ENCODE measurements at places on chromosomes 7 and 10.

DNA sequence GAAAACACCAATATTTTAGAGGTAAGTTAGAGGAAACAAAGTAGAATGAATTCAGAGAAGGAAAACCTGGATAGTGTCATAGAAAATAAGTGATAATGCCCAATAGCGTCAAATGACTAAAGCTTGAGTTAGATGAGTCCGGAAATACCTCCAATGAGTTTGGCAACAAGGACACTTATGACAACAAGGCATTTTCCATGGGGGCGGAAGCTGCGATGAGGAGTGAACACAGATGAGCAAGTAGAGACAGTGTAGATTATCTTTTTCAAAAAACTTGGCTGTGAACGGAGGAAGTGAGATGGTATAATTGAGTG lies 383 bp upstream of the R3HCC1L start:
- DNase-seq, result no peak

- DNase-seq, result no peak
Observed at GRCh38 chr7:80014511-80014910, 120.1 kb upstream of the GNAI1 start.

DNA sequence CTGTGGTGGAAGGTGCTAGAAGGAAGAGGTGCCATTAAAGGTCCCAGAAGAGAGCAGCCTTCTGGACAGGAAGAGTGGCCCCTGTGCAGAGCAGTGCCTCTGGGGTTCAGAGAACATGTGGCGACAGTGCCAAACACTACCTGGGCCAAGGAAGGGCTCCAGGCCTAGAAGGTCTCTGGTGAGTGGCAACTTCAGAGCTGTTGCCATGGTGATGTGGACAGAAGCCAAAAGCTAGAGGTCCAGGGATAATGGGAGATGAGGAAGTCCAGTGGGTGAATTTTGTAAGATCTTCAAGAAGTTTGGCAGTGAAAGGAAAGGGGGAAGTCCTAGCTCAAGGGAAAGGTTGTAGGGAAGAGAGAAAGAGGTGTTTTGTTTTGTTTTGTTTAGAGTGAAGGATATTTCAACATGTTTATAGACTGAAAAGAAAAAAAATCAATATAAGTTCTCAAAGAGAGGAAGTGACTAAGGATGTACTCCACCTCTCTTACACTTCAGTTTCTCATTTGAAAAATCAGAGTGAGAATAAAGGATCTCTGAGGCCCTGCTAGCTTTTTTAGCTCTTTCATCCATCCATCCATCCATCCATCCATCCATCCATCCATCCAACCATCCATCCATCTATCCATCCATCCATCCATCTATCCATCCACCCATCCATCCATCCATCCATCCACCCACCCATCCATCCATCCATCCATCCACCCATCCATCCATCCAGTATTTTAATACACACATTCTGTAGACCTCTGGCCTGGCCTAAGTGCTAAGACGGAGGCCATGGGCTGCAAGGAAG lies 77.1 kb upstream of the DUSP5 start:
- no peak for DNase-seq

DNA sequence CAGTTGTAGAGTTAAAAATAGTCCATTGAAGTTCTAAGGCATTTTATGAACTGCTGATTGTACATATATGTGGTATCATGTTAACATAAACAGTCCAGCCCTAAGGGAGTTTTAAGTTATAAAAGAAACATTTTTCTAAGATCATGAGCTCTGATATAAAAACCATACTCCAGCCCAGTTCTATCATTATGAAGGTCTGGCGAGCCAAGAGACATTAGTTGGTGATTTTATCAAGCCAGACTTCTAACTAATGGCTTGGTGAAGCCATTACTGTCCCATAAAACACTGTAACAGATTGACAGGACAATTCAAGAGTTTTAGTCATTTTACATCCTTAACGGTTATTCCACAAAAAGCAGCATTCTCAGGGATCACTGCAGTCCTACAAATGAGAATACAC lies 221.6 kb downstream of the RNLS start:
- DNase-seq, result no peak

GRCh38 chr10:48317321-48317990 lies 11.0 kb downstream of the MAPK8 start:
- no peak for DNase-seq

DNA sequence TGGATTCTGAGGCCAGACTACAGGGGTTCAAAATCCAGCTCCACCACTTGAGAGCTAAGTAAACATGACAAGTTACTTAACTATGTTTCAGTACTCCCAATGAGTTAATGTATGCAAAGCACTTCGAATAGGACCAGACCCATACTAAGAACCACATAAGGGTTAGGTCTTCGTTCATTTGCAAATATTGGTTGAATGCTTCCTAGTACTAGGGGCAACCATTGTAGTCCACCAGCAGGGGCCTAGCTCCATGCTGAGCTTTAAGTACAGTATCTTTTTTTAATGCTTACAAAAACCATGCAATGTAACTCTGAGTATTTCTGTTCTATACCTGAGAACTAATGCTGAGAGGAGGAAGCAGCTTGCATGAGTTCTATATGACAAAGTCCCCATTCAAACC lies 80.4 kb upstream of the PDE1C start:
- DNase-seq, result no peak

DNA sequence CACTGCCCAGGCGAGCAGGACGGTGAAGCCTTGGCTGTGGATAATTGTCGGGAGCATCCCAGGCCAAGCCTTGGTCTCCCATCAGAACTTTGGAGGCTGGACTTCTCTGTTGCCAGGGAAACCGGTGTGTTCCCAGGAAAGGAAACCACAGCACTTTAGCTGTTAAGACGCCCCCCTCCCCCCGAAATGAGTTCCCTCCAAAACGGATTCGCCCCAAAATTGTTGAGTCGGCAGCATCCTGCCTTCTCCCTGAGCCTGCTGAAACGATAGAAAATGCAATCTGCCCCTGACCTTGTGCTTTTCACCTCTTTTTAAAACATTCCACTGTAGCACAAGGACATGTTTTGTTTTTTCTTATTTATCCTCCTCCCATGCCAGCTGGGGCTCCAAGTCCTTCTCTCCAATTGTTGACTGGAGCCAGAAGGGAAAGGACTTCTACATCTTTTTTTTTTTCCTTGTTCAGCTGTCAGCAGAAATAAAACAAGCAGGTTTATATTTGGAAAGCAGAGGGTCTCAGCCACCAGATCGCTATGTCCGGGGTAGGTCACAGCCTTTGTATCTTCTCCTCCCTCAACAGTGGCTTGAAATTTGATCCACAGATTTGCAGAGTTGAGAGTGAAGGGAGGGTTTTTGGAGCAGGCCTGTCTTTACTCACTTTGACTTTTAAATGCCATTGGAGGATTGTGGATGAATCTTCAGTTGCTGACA lies 116.5 kb downstream of the ZMIZ1 start:
- no peak for DNase-seq

GRCh38 chr7:134932707-134933370 lies 53.5 kb upstream of the AGBL3 start:
- no peak for DNase-seq

DNA sequence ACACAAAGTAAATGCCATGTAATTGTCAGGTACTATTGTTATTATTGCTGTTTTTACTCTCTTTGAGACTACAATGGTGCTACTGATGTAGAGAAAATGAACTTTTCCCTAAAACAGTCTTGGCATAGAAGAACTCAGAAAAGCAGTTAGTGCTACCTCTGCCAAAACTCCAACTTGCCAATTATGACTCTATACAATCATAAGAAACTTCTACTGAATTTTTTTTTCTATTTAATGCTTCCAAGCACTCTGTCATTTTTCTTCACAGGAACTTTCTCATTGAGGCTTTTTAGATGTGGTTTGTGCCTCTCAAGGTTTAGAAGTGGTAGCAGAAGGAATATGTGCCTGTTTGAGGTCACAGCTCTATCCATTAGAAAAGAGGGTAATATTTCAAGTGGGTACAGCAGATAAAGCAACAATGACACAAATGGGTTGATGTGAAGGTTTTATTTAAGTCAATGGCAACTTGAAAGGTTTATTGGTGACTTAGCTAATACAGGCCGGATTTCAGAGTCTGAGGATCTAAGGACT lies 64.0 kb upstream of the FERD3L start:
- no peak for DNase-seq

- DNase-seq, result no peak
Observed at GRCh38 chr7:22393913-22394729, 37.2 kb upstream of the RAPGEF5 start.
